ENCODE measurements at places on chromosomes 7 and 10.

GRCh38 chr7:151883857-151884256 is 6.9 kb upstream of the PRKAG2 start:
- DNase-seq = no peak

DNA sequence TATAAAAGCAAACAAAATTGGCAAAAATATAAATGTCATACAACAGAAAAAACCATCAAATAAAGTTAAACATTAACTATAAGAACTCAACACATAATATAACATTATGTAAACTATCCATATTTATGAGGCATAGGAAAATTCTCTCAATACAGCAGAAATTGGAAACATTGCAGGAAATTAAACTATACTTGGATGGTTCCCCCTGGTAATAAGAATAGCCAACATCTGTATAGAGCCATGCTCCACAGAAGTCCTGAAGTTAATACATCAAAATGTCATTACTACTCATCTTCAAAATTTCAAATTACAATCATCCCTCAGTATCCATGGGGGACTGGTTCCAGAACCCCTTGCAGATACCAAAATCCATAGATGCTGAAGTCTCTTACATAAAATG is 350.5 kb downstream of the PARD3 start:
- DNase-seq = no peak

DNA sequence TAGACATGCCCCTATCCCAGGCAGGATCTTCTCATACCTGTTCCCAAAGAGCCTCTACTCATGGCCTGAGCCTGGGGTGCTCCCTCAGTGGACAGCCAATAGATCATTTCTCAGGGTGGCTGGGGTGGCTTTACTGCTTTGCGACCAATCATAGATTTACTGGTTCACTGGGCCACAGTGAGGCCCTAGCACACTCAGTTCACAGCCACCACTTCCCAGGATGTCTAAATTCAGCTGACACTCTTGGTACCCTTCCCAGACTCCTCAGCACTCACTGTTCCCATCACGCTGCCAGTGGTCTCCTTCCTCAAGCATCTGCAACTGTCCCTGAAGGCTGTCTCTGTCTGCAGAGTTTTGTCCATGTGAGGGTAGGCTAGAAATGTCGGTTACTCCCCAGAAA is 50.6 kb downstream of the ARHGAP22 start:
- no peak for DNase-seq

DNA sequence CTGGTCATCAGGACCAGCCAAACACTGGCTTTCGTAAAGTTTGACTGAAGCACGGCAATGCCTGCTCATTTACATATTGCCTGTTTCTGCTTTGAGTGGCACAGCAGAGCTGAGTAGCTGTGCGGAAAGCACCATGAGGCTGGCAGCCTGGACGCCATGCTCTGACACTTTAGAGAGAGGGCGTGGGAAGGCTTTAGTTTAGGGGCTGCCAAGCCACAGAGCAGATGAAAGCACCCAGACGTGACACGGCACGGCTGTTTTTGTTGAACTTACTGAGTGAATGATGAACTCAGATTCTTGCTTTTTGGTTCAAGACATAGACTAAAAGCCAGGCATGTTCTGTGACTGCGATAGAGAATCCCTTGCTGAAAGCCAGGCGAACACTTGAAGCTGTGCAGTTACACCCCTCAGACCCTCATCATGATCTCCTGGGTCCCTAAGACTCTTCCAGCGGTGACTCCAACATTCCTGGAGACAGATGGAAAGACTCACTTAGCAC is 182.1 kb downstream of the ZMYND11 start:
- no peak for DNase-seq

- DNase-seq = no peak
These were observed 13.5 kb downstream of the AQP1 start for GRCh38 chr7:30925117-30925516.

Measured in CD4-positive, alpha-beta T cell treated with Interleukin-4 for 4 hours (primary cell).